ENCODE measurements at places on chromosomes 12 and 14.

DNA sequence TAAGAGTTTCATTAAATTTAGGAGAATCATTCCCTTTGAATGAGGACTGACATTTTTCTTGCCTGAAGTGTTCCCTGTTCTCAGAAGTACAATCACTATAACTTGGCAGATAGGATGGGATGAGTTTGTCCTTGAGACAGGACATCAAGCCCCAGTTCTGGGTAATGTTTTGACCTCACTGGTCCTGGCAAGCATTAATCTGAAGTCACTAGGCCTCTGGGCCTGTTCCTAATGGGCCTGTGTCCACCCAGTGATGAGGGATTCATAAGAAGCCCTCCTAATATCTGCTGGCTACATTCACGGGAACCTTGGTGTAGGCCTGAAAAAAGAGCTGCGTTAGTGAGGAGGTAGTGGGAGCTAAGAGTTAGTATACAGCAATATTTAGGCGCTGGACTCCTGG is 37.2 kb downstream of the NINJ2 start:
- DNase-seq: no peak

GRCh38 chr12:121107681-121108080 is 25.0 kb upstream of the P2RX7 start:
- DNase-seq: no peak

DNA sequence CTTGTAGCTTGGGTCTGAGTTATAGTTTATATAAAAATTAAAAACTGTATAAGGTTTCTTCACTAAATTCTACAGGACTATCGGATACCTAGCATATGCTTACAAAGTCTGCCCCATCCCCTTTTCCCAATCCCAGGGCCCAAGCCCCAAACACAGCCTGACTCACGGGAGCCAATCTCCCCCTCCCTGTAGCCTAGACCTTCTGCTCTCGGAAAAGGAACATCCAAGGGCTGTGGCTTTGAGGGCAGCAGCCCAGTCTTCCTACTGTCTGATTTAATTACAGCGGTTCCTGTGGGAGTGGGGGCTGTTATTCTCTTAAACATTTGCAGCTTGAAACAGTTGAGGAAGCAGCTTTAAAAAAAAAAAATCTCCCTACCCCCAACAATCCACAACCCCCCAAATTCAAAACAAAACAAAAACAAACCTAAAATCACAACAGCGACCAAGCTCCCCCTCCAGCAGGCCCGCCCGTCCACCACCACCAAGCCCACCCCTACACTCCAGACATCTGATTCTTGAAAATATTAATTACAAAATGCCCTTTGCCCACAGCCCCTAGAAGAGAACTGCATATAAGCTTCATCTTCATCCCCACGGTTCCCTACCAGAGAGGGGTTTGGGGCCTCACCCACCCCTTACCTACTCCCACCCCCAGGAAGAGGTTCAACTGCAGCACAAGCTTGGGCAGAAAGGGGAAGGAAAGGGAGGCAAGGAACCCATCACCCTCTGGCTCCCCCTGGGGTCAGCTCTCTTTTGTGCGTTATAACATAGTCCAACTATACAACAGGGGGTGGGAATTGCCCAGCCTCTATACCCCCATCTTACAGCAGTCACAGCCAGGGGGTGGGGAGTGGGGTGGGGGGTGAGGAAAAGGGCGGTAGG is 1.1 kb upstream of the PRKAG1 start:
- DNase-seq: no peak

DNA sequence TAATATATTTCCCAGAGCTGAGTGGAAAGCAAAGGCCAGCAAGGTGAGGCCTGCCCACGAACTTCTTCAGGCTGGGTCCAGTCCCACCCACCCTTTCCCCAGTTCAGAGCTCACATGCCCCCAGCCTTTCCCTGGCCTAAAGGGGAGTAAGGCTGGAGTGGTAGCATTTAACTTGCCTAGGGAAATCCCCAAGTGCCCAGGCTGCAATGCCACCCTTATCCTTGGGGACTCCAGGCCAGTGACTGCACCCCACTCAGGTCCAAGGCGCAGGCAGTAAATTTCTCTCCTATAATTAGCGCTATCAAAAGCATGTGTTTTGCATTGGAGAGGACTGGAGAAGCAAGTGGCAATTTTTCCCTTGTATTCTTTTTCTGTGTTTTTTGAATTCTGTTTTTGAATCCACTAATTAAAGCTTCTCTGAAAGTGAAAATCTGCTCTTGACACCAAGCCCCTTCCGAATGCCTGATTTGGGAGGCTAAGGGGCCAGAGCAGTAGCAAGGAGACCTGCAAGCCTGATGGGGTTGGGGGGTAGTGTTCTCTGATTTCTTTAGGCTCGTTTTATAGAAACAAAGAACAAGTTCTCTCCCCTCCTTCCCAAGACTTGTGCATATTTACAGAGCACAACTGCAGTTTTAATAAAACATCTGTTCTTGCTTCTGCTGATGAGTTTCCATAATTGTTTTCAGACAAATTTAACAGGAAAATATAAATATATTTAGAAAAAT is 3.5 kb upstream of the HOXC6 start:
- DNase-seq: no peak

DNA sequence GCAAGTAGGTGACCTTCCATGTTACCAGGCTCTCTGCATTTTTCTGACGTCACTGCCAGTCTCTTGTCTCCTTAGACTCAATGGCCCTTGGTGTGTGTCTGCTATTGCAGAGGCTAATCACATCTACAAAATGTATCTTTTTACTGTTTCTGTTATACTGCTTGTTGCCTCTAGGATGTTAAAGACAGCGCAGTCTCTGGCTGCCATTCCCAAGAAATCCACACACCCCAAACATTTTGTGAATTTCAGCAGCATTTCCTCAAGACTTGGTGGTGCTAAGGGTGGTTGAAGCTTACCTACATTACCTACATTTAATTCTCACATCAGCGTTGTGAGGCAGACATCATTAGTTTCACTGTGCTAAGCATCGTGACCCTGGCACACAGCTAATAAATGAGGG is 87.2 kb downstream of the C12orf75 start:
- DNase-seq: no peak

DNA sequence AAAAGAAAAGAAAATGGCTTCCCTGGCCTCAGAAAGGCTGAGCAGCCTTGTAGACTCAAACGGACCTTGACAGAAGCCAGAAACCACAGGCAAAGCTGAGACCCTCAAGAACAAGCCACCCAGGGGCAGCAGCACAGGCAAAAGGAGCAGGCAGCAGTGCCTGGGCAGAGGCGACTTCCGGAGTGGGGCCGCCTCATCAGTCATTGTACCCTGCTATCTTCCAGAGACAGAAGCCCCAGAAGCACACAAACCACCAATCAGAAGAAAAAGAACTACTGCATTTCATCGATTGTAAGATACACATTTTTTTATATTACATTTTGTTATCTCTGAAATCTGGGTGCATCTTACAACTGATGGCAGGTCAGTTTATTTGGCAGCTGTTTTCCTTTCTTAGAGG is 58.2 kb upstream of the ZFP36L1 start:
- DNase-seq: no peak

GRCh38 chr12:106974511-106974910 is 12.4 kb downstream of the MTERF2 start:
- DNase-seq: no peak

DNA sequence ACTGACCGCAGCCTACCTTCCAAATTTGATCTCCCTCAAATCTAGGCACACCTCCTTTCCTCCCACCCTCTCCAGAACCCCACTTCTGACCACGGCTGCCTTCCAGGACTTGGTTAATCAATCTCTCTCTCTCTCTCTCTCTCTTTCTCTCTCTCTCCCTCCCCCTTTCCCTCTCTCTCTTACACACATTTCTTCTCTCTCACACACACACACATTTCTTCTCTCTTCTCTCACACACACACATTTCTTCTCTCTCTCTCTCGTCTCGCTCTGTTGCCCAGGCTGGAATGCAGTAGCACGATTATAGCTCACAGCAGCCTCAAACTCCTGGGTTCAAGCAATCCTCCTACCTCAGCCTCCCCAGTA is 521 bp upstream of the GMFB start:
- DNase-seq: no peak

DNA sequence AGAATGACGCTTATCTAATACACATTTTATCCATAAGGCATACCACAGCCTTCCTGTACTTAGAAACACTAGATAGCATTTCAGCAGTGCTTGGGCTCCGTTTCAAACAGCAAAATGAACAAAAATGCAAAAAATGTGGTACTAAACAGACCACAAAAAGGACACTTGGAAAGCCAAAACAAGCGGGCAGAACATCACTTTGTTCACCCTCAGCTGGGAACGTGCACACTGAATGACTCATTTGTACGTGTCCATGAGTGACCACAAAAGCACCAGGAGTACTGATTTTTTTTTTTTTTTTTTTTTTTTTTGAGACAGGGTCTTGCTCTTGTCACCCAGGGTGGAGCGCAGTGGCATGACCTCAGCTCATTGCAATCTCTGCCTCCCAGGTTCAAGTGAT is 8.9 kb upstream of the FOXN3 start:
- DNase-seq: no peak

- no peak for DNase-seq
Observed at GRCh38 chr14:54472315-54472714, 16.5 kb downstream of the GMFB start.

DNA sequence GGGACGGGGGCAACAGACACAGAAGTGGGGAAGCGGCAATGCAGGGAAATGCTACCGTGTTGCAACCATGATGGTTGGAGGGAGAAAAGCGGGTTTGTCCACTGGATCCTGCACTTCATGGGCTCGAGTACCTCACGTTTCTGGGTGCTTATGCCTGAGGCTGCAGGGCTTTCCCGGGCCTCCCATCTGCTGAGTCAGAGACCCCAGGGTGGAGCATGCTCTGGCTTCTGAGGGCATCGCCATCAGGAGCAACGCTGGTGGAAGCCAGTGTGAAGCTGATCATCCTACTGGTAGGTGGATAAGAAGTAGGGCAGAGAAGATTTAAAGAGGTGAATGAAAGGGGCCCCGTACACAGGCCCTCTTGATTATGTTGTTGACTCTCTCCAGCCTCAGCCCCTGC is 5.0 kb upstream of the ADGRD1 start:
- DNase-seq: no peak

DNA sequence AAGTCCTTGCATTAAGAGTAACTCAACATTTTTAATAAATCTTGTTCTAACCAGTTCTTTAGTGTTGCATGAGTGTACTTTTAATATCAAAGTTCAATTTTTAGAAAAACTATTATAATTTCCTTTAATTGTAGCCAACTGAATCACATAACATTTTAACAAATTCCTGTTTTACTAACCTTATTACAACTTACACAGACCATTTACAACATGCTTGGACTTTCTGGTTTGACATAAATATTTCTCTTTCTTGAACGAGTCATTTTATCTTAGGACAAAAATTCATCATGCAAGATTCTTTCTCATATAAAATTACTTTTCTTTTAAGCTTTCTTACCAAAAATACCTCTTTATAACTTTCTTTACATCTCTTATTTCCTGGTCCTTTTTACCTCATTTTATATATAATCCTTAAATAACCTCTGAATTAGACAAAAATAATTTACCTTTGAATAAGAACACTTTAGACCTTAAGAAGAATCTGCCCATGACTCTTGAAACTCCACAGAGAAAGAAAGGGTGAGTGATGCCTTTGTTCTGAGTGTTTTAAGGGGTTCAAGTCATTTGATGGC is 3.9 kb downstream of the SLCO1A2 start:
- no peak for DNase-seq

- no peak for DNase-seq
Observed at GRCh38 chr12:107029081-107029480, 42.1 kb upstream of the MTERF2 start.

DNA sequence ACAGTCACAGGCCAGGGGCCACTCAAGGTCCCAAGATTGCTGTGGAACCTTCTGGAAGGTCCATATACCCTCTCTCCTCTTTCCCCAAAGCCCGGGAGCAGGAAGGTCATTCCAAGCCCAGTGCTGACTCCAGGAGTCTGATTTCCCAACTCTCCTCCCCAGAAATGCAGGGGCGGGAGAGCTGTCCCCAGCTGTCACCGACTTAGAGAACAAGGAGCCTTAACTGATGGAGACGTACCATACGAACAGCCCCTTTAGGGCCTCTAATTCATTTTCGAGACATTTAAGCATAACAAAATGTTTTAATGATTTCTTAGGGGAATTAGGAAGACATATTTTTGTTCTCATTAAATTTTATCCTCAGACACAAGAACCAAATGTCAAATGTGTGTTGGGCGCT is 99.2 kb downstream of the PHETA1 start:
- no peak for DNase-seq

DNA sequence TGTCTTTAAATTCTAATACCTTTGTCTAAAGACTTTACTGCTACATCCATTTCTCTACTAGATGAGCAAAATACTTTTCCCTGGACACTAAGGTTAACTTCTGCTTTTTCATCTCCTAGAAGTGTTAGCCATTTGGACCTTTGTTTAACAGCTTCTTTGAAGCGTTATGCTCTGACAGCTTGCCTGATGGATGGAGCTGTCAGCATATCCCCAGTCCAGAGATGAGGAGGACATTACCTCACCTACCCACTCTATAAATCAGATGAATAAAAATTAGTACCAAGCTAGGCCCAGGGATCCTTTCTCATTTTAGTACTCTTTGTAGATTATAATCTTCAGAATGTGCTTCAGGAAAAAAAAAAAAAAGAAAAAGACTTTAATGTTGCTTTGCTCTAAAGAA is 222.7 kb downstream of the PELI2 start:
- DNase-seq: no peak

- no peak for DNase-seq
Observed at GRCh38 chr14:56150645-56151345, 32.6 kb downstream of the PELI2 start.

- DNase-seq: no peak
Observed at GRCh38 chr12:29273178-29273843, 107.7 kb downstream of the ERGIC2 start.

DNA sequence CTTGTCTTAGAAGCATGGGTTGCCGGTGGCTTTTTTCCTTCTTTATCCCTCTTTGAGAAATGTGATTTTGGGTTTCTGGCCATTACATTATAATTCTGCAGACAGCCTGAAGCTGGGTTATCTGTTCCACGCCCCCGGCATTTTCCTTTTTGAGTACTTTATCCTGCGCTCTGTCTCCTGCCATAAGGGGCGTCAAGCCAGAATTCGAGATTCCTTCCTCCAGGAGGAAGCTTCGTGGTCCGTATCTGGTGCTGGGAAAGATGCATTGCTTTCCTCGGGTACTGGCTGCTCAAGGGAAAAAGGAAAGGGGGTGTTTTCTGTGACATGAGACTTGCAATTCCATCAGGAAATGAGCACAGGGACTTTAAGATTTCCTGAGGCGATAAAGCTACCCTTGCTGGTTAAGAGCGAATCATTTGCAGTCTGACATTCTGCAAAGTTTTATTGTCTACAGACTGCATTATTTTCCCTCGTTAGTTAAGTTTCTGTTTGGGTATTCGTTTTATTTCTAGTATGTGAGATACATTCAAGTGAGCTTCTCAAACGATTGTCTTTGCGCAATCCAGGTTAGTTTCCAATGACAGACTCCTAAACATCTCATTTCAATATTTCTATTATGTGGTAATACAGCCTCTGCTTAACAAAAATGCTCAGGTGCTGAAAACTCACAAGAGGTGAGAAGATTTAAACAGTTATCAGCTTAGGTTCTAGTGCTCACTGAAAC is 694 bp downstream of the AKAP5 start:
- no peak for DNase-seq

DNA sequence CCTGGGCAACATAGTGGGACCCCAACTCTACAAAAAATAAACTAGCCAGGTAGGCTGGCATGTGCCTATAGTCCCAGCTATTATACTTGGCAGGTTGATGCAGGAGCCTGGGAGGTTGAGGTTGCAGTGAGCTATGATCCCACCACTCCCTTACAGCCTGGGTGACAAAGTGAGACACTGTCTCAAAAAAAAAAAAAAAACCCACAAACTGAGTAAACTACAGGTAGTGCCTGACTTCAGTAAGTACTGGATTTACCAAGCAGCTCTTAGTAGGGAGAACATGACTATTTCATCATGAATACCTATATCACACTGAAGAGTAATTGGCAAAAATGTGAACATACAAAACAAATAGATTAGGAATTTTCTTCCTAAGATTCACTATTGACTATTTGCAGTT is 32.4 kb upstream of the AP4S1 start:
- no peak for DNase-seq
